ENCODE measurements at places on chromosomes 7 and 10.

GRCh38 chr10:24722131-24722675, 1.5 kb downstream of the ARHGAP21 start:
- peak; percentile 18 for DNase-seq

DNA sequence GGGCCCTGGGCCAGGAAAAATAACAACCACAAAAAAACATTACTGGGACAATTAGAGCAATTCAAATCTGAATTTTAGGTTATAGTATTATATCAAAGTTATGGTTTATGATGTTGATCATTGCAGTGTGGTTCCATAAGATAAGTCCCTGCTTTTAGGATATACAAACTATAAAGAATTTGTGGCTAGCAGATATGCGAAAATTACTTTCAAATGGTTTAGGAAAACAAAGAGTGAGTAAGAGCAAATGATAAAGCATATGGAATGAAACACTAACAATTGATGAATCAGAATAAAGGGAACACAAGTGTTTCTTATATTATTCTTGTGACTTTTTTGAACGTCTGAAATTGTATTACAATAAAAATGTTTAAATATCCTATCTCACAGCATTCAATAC, 64.4 kb upstream of the HECTD2 start:
- DNase-seq, result no peak

GRCh38 chr10:70847659-70848360, 32.1 kb downstream of the SGPL1 start:
- DNase-seq, result no peak

- DNase-seq, result no peak
Measured at GRCh38 chr7:2792856-2793487, 51.1 kb downstream of the GNA12 start.

DNA sequence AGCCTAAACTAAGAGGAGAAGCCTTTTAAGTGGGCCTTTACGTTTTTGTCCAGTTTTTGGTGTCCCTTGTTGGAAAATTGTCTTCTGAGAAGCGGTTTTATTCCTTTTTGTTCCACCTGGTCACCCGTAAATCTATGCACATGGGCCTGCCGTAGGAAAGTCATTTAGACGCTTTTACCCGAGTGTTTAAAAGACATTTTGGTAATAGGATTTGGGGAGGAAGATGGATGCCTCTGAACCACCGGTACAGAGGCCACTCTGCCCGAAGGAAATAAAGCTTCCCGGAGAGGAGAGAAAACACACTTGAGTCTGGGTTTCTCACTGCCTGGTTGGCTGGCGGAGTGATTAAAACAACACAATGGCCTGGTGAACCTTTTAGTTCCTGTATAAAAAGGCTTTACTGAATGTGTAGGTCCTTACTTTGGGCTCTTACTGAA, 760 bp downstream of the THNSL1 start:
- no peak for DNase-seq

DNA sequence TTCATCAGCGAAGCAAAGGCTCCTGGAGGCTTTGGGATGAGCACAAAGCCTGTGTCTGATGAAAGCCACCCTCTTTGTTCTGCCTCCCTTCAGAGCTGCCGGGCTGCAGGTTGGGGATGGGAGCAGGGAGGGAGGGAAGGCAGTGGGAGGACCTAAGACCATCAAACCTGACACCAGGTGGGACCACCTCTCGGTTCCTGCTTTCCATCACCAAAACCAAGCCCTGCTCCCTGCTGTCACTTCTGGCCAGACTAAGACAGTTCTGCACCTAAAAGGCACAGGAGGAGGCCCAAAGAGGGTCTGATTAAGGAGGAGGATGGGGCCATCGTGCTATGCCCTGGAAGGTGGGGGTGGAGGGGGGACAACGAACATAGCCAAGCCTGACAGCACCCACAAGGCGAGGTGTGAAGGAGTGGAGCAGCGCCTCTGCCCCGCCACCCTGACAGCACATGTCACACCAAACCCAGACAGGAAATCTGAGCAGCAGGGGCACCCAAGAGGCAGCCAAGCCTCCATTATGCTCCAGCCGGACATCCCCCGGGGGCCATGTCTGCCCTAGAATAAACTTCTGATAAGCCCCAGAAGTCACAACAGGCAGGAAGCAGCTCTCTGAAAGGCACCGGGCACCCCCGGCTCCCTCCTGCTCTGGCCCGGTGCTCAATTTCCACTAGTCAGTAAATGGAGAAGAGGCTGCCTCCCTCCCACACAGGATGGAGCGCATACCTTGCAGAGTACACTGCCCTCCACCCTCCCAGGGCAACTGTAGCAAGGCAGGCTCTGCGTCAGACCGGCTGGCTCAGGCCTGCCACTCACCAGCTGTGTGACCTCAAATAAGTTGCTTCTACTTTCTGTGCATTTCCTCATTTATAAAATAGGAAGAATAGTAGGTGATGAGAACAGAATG, 48.9 kb downstream of the DLG5 start:
- DNase-seq, result peak; percentile 52

DNA sequence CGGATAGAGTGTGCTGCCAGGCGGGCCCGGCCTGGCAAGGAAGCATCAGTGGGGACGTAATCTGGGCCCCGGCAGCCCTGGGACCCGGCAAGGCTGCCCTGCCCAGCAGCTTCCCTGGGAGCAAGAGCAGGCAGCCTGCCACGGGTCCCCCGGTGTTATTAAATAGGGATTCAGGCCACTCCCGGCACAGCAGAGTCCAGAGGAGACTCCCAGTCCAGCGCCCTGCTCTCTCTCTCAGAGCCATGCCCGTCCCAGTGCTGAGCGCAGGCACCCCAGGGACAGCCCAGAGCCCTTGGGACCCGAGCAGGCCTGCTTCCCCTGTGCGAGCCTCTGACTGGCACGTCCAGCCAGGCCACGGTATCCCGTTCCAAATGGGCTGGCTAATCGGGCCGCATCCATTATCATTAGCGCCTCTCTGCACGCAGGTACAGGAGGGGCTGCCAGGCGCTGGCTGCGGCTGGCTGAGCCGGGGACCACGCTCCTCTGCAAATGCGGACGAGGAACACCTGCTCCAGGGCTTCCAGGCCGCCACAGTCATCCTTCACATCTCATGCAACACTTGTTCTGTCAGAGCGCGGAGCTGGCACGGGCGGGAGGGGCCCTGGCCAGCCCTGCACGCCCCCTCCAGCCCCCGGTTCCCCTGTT, 344.2 kb upstream of the MKI67 start:
- no peak for DNase-seq

DNA sequence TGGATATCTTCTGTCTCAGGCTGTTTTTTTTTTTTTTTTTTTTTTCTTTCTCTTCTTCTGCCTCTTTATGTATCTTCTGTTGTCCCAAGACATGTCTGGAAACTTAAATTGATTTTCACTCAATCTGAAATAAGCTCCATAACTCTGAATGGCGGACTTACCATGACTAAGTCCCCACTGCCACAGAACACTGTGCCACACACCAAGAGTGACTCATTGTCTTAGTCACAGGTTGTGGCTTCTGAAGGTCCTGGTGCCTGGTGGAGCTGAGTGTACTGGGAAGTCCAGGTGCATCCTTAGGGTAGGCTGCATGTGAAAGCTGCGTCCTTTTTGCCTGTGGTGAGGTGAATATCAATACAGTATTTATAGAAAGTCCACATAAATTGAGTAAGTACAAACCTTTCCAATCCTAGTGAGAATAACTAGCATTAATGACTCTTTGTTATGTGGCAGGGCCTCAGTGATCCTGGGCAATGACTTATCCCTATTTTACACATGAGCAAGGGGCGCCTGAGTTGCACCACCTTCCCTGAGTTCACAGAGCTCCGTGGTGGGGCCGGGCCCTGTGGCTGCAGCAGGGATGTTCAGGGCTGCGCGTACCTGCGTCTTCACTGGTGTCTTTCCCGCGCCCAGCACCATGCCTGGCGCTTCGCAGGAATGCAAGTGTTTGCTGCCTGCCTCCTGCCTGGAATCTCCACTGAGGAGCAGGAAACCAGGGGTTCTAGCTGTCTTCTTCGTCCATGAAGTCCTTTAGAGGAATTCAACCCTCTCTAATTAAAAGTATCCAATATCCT, 4.3 kb downstream of the PFKP start:
- peak; percentile 94 for DNase-seq

DNA sequence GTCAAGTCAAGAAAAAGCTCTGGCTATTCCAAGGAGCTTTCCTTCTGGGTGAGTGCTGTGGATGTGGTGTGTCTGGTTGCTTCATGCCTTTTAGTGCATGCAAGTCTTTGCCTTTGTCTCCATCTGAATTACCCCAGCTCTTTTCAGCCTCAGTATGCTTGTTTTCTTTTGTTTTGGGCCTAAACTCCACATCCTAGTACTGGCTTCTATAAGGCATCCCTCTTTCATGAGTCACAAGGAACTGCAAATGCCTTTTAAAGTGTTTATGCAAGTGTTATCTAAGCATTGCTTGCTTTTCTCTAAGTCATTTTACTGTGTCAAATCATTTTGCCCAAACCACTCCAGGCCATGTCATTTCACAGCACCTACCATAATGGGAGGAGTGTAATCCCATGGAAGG, 132.1 kb downstream of the PLCE1 start:
- peak; percentile 16 for DNase-seq

- no peak for DNase-seq
Measured at GRCh38 chr7:915291-916218, 38.9 kb downstream of the ADAP1 start.

DNA sequence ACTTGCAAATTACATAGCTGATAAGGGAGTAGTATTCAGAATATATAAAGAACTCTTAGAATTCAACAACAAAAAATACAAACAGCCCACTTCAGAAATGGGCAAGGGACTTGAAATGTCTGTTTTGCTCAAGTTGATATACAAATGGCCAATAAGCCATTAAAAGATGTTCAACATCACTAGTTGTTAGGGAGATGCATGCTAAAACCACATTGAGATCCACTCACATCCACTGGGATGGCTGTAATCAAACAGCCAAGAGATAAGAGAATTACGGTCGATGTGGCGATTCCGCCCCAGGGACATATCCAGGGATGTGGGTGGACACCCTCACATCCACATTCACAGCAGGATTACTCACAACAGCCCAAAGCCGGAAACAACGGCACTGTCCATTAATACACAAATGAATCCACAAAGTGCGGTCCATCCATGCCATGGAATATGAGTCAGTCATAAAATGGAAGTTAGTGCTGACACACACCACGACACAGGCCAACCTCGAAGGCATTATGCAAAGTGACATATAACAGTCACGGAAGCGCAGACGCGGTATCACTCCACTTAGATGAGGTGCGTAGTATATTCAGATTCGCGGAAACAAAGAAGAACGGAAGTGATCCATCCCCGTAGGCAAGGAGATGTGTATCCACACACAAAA, 227.8 kb downstream of the DNAJB6 start:
- peak; percentile 98 for DNase-seq

GRCh38 chr7:80440883-80441282, 71.0 kb downstream of the GNAT3 start:
- DNase-seq, result no peak

- DNase-seq, result peak; percentile 20
Measured at GRCh38 chr7:106128836-106129235, 16.7 kb upstream of the SYPL1 start.

DNA sequence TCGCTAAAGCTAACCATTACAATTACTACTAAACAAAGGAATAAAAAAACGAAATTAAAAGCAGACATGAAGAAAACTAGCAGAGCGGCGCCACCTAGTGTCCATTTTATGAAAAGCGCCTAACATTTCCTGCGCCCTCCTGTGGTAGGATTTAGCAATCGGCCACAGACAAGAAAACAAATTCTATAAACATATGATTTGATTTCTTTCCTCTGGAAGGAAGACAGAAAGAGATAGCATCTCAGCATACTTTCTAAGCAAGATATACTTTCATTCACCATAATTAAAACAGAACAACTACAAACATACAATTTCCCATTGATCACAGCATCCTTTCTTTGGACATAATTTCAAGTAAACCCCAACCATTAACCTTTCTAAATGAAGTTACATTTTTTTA, 337.7 kb upstream of the NPVF start:
- DNase-seq, result peak; percentile 67

GRCh38 chr7:15567036-15567435, 5.2 kb upstream of the AGMO start:
- DNase-seq, result no peak

GRCh38 chr7:45591101-45591906, 17.1 kb downstream of the ADCY1 start:
- DNase-seq, result no peak

DNA sequence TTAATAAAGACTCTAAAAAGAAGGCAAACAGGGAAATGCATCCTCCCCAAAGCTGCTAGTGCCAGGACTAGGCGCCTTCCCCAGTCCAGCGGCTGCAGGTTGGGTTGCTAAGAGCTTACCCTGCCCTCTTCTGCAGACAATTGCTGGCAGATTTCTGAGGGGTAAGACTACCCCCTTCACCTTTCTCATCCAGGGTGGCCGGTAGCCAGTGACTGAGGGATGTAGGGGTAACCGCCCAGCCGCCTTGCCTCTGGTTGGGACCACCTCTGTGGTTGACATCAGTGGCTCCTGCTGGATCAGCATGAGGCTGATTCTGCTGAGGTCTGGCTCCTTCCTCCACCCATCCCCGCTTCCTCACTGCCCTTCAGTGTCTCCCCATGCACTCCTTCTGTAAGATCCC, 71.2 kb downstream of the ADCYAP1R1 start:
- DNase-seq, result no peak
